ENCODE measurements at places on chromosomes 12 and 14. TPM values are rescaled to one million over a fixed set of nuclear protein-coding genes. Genes with fewer than 3 reads are reported as not detected.

The TOMM20L gene
- not detected for total RNA-seq

The SYCP3 gene
- not detected for total RNA-seq

The OR4E2 gene
- not detected for total RNA-seq

The TBX3 gene
- total RNA-seq: 87.5 TPM

DNA sequence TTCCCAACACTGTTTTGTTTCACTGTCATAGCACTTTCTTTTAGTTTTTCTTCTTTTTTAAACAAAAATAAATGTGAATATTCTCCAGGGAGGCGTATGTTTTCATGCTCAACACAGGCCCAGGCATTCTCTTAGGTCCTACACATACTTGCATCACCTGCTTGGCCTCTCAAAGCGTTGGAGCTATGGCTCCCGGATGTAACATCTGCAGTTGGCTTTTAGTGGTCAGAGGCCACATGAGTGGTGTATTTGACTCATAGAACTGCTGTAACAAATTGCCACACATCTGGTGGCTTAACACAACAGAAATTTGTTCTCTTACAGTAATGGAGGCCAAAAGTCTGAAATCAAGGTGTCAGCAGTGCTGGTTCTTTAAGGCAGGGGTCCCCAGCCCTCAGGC is 44.6 kb upstream of the VRK1 start:
- no peak for DNase-seq
- no peak overlapping the region for H3K4me3 ChIP-seq
- no peak overlapping the region for H3K27ac ChIP-seq
- H3K36me3 ChIP-seq: no peaks in the 10 kb centered on the region
- no peaks in the 10 kb centered on the region for H3K27me3 ChIP-seq

GRCh38 chr14:69441948-69442347 is 42.6 kb upstream of the PLEKHD1 start:
- no peaks in the 10 kb centered on the region for H3K4me1 ChIP-seq
- no peak overlapping the region for H3K4me3 ChIP-seq
- H3K36me3 ChIP-seq: peaks cover 7% of the 10 kb centered on the region

DNA sequence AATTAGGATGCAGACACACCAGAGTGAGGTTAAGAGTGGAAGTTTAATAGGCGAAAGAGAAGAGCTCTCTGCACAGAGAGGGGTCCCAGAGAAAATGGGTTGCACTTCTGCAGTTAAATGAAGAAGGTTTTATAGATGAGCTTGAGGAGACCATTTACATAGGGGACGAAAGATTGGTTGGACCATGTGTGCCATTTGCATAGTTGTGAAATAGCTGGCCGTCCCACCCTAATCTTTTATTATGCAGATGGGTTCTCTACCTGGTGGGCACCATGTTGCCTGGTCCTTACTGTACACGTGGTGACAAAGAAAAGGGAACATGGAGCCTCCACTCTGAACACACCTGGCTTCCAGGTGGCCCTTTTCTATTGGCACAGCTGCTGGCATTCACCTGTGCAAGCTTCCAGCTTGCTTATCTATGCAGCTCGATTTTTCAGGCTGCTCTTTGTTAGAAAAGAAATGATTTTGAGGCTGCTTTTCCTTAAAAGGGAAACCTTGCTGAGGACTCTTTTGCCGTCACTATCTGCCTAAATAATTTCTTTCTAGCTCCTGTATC is 67.1 kb upstream of the SRSF5 start:
- peaks cover 41% of the 10 kb centered on the region for H3K4me1 ChIP-seq
- H3K27ac ChIP-seq: no peak overlapping the region
- no peaks in the 10 kb centered on the region for H3K27me3 ChIP-seq
- no peak overlapping the region for H3K4me3 ChIP-seq

- H3K36me3 ChIP-seq: no peaks in the 10 kb centered on the region
- no peaks in the 10 kb centered on the region for H3K4me1 ChIP-seq
- no peaks in the 10 kb centered on the region for H3K27me3 ChIP-seq
- no peak overlapping the region for H3K27ac ChIP-seq
These were observed 134.1 kb downstream of the KCNA5 start for GRCh38 chr12:5177731-5178130.

- H3K27ac ChIP-seq: peak overlapping the region; percentile 56
- H3K27me3 ChIP-seq: no peaks in the 10 kb centered on the region
- H3K4me3 ChIP-seq: no peak overlapping the region
These were observed 15.8 kb downstream of the JAG2 start for GRCh38 chr14:105152794-105153241.

- H3K27me3 ChIP-seq: no peaks in the 10 kb centered on the region
- H3K4me3 ChIP-seq: no peak overlapping the region
- H3K4me1 ChIP-seq: no peaks in the 10 kb centered on the region
- no peak for DNase-seq
- no peak overlapping the region for H3K27ac ChIP-seq
- H3K36me3 ChIP-seq: peaks cover 3% of the 10 kb centered on the region
These were observed 26.9 kb downstream of the JAG2 start for GRCh38 chr14:105141486-105142281.

- peak overlapping the region; percentile 31 for H3K27ac ChIP-seq
- peaks cover 8% of the 10 kb centered on the region for H3K36me3 ChIP-seq
These were observed 23.6 kb downstream of the PYGL start for GRCh38 chr14:50920482-50921230.

- H3K27me3 ChIP-seq: no peaks in the 10 kb centered on the region
- H3K4me3 ChIP-seq: no peak overlapping the region
- no peaks in the 10 kb centered on the region for H3K36me3 ChIP-seq
- peak; percentile 51 for DNase-seq
- no peak overlapping the region for H3K27ac ChIP-seq
- H3K4me1 ChIP-seq: no peaks in the 10 kb centered on the region
These were observed 113.9 kb downstream of the ANO4 start for GRCh38 chr12:100908501-100908900.

GRCh38 chr12:25501549-25501948 is 51.5 kb downstream of the LMNTD1 start:
- no peak overlapping the region for H3K4me3 ChIP-seq
- no peak overlapping the region for H3K27ac ChIP-seq
- DNase-seq: no peak
- H3K4me1 ChIP-seq: no peaks in the 10 kb centered on the region
- no peaks in the 10 kb centered on the region for H3K27me3 ChIP-seq
- H3K36me3 ChIP-seq: no peaks in the 10 kb centered on the region

DNA sequence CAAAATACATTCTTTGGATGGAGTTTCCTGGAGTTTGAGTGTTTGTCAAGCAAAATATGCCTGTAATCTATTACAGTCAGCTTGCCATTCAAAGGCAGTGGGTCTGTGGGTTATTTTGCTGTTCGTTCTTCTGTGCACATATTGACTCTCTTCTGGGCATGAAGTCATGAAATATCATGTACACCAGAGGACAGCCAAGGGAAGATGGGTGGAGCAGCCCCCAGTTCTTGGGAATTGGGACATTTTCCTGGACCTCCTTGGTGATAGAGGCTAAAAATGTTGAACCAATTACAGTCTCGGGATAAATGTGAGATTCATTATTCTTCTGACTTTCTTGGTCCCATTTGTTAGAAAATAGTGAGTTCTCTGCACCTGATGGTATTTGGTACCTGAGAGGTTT is 89.1 kb downstream of the FOXN4 start:
- no peaks in the 10 kb centered on the region for H3K27me3 ChIP-seq
- H3K4me1 ChIP-seq: no peaks in the 10 kb centered on the region
- no peak overlapping the region for H3K4me3 ChIP-seq
- peaks cover 60% of the 10 kb centered on the region for H3K36me3 ChIP-seq
- DNase-seq: no peak
- H3K27ac ChIP-seq: no peak overlapping the region

GRCh38 chr12:6323340-6323994 is 13.0 kb downstream of the PLEKHG6 start:
- no peaks in the 10 kb centered on the region for H3K36me3 ChIP-seq
- no peak overlapping the region for H3K4me3 ChIP-seq
- DNase-seq: peak; percentile 59
- peaks cover 23% of the 10 kb centered on the region for H3K4me1 ChIP-seq

GRCh38 chr12:71417181-71417580 is 22.4 kb upstream of the LGR5 start:
- no peak overlapping the region for H3K4me3 ChIP-seq
- DNase-seq: no peak
- H3K27ac ChIP-seq: no peak overlapping the region
- no peaks in the 10 kb centered on the region for H3K36me3 ChIP-seq
- H3K27me3 ChIP-seq: no peaks in the 10 kb centered on the region
- H3K4me1 ChIP-seq: no peaks in the 10 kb centered on the region

GRCh38 chr14:50477760-50478159 is 54.6 kb downstream of the MAP4K5 start:
- DNase-seq: no peak
- peaks cover 24% of the 10 kb centered on the region for H3K36me3 ChIP-seq
- no peaks in the 10 kb centered on the region for H3K27me3 ChIP-seq
- no peak overlapping the region for H3K27ac ChIP-seq
- H3K4me3 ChIP-seq: no peak overlapping the region
